Activated CD4-positive, alpha-beta T cell treated with anti-CD3 and anti-CD28 coated beads for 36 hours (primary cell): ENCODE measurements at places on chromosomes 16 and 17. TPM values are rescaled to one million over a fixed set of nuclear protein-coding genes. Genes with fewer than 3 reads are reported as not detected.
A peak's percentile ranks its signal among the peaks of the same experiment; 100 is the strongest.

GRCh38 chr17:8019665-8020650, 17.5 kb downstream of the GUCY2D start:
- H3K27me3 ChIP-seq, result peaks cover 4% of the 10 kb centered on the region
- H3K4me1 ChIP-seq, result peaks cover 5% of the 10 kb centered on the region
- H3K36me3 ChIP-seq, result no peaks in the 10 kb centered on the region
- H3K4me3 ChIP-seq, result no peak overlapping the region
- peak; percentile 37 for DNase-seq

WNT3 gene
- 0.09 TPM for total RNA-seq

GRCh38 chr16:68031951-68032350, 8.9 kb downstream of the DUS2 start:
- no peaks in the 10 kb centered on the region for H3K4me1 ChIP-seq
- no peaks in the 10 kb centered on the region for H3K27me3 ChIP-seq
- H3K36me3 ChIP-seq, result peaks cover 20% of the 10 kb centered on the region
- no peak overlapping the region for H3K27ac ChIP-seq

PPM1E gene
- not detected for total RNA-seq

HIC1 gene
- total RNA-seq, result 16.5 TPM

MSLN gene
- total RNA-seq, result not detected

- H3K27me3 ChIP-seq, result peaks cover 6% of the 10 kb centered on the region
- H3K27ac ChIP-seq, result no peak overlapping the region
- peaks cover 2% of the 10 kb centered on the region for H3K4me1 ChIP-seq
- no peaks in the 10 kb centered on the region for H3K36me3 ChIP-seq
- H3K4me3 ChIP-seq, result no peak overlapping the region
Measured at GRCh38 chr17:65297384-65297783, 160.2 kb downstream of the RGS9 start.

DNA sequence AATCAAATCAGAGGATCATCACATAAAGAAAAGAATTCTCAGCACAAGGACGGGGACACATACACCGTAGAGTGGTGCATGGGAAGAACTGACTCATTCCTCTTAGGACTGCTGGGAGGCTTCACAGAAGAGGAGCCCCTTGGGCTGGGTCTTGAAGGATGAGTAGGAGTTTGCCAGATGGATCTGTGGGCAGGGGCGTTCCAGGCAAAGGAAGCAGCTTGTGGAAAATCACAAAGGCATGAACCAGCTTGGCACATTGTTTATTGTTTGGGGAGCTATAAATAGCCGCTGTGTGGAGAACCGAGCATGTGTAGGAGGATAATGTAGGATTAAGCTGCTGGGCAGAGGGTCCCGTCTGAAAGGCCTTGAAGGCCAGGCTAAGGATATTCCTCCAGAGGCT, 5.1 kb upstream of the SLC16A11 start:
- peaks cover 3% of the 10 kb centered on the region for H3K27me3 ChIP-seq
- H3K27ac ChIP-seq, result no peak overlapping the region
- no peak overlapping the region for H3K4me3 ChIP-seq
- H3K36me3 ChIP-seq, result no peaks in the 10 kb centered on the region
- DNase-seq, result no peak

- DNase-seq, result no peak
- H3K4me1 ChIP-seq, result peaks cover 12% of the 10 kb centered on the region
- H3K27ac ChIP-seq, result no peak overlapping the region
Measured at GRCh38 chr16:85137323-85138072, 25.2 kb upstream of the CIBAR2 start.
